ENCODE measurements at places on chromosomes 13 and 19.
A peak's percentile ranks its signal among the peaks of the same experiment; 100 is the strongest.

GRCh38 chr19:12801466-12802266 lies at the start of the genes PRDX2 and THSD8:
TSS of gene PRDX2 (minus strand) at chr19:12801800. CDS start at chr19:12801261, 539 bp downstream.
TSS of gene THSD8 (plus strand) at chr19:12802069. CDS start at chr19:12802072, 3 bp downstream.
- DNase-seq: peak; percentile 65

DNA sequence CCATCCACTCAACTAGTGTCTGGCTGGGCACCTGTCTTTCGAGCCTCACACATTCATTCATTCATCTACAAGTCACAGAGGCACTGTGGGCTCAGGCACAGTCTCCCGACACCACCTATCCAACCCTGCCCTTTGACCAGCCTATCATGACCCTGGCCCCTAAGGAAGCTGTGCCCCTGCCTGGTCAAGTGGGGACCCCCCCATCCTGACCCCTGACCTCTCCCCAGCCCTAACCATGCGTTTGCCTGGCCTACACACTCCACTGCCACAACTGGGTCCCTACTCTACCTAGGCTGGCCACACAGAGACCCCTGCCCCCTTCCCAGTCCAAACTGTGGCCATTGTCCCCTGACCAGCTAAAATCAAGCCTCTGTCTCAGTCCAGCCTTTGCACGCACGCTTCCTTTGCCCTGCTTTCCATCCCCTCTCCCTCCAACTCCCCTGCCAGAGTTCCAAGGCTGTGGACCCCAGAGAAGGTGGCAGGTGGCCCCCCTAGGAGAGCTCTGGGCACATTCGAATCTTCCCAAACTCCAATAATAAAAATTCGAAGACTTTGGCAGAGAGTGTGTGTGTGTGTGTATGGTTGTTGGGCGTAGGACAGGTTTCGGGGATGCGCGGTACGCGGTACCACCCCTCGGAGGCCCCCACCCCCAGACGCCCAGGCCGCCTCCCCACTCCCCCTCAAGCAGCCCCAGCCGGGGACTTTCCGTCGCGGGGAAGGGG lies 404 bp upstream of the IL27RA start:
- no peak for DNase-seq

- DNase-seq: no peak
These were observed 20.6 kb downstream of the ZNF558 start for GRCh38 chr19:8811315-8812172.

DNA sequence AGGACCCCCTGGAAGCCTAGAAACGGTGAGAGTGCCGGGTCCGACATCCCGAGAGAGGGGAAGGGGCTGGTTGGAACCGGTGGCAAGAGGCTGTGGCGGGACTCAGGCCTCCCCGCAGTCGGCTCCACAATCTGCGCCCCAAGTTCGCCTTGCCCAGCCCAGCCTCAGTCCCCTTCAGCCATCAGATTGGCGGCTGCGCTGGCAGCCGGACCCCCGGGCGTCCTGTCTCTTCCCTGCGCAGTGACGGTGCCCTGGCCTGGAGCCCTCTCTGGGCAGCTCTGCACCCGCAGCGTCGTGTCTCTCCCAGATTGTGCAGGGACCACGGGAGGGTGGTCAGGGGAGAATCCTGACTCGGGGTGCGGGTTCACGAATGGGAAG lies 315 bp downstream of the ZNF492 start:
- DNase-seq: no peak

DNA sequence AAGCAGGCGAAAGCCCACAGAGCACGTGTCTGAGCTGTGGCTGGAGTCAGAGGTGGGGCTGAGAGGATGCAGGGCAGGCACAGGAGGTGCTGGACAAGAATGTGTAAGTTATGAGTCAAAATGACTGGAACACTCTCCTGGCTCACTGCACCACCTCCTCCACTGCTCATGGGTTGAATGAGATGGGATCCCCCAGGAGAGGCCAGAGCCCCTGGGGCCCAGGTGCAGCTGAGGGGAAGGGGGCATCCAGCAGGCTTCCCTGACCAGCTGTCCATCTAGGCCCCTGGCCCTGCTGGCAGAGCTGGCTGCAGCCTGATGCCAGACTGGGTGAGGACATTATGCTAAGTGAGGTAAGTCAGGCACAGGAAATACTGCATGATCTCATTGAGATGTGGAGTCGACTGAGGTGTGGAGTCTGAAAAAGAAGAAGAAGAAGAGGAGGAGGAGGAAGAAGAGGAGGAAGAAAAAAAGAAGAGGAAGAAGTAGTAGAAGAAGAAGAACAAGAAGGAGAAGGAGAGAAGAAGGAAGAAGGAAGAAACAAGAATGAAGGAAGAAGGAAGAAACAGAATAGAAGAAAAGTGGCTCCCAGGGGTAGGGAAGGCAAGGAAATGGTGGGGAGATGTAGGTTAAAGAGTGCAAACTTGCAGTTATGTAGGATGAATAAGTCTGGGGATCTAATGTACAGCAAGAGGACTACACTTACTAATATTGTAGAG lies 747.4 kb downstream of the UQCRFS1 start:
- DNase-seq: no peak

DNA sequence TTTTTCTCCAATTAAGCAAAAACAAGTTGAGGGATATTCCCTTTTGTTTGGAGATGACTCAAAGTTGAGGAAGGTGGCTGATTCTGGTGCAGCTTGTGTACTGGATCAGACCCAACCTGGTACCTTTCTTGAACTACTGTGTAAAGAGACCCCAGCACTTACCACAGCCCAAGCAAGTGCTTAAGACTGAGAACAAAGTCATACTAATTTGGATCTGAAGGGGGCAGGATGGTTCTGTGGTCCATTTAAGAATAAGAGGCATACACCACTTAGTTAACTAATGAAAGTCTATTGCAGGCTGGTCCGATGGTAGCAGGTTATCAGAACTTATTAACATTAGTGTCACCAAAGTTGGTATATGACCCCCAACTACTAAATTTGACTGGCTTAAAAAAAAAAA lies 6.3 kb downstream of the THSD1 start:
- DNase-seq: no peak

GRCh38 chr13:77902319-77902963 lies 16.2 kb downstream of the EDNRB start:
- no peak for DNase-seq

Measured in 8988T (cell line).